ENCODE measurements at places on chromosomes 11 and 22. TPM values are rescaled to one million over a fixed set of nuclear protein-coding genes. Genes with fewer than 3 reads are reported as not detected.

The OR6A2 gene
- 1.3 TPM for total RNA-seq

The C1QTNF5 gene
- 4.9 TPM for total RNA-seq

The MICALL1 gene
- total RNA-seq: 39.2 TPM

The SHISAL1 gene
- total RNA-seq: 0.19 TPM

DNA sequence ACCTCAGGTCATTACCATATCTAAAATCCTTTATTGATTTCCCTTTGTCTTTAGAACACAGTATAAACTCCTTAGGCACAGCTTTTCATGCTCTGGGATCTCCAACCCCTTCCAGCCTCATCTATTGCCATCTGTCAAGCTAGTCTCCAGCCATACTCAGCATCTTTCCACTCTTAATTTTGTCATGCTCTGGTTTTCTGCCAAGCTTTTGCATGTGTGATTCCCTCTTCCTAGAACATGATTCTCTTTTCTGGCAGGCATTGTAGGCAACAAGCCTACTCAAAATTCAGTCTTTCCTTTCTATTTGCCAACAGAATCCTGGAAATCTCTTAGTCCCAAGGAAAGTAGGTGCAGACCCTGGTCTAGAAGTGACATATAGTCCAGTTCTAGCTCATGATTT lies 35.5 kb upstream of the SLC6A5 start:
- ATAC-seq: no peak

GRCh38 chr22:31987218-31987617 lies 42.9 kb downstream of the YWHAH start:
- no peak for ATAC-seq

Measured in motor neuron (in vitro differentiated cells).